ENCODE measurements at places on chromosomes 1 and 21.

DNA sequence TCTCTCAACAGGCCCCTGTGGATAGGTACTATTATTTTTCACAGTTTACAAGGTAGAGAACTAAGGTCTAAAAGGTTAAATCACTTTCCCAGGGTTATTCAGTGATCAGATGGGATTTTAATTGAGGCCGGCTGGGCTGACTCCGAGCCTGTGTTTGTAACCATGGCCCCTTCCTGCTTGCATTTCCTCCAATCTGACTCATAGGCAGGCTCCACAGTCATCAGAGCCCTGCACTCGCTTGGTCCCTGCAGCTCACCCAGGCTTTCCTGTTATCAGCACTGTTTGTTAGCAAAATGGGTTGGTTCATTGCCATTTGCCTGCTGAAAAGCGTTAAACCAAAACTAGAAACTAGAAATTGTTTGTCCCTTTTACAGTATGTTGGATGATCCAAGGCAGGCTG, 41.4 kb upstream of the LMX1A start:
- DNase-seq = peak; percentile 65
- H3K4me1 ChIP-seq = no peaks in the 10 kb centered on the region
- no peaks in the 10 kb centered on the region for H3K27me3 ChIP-seq
- no peak overlapping the region for H3K4me3 ChIP-seq

DNA sequence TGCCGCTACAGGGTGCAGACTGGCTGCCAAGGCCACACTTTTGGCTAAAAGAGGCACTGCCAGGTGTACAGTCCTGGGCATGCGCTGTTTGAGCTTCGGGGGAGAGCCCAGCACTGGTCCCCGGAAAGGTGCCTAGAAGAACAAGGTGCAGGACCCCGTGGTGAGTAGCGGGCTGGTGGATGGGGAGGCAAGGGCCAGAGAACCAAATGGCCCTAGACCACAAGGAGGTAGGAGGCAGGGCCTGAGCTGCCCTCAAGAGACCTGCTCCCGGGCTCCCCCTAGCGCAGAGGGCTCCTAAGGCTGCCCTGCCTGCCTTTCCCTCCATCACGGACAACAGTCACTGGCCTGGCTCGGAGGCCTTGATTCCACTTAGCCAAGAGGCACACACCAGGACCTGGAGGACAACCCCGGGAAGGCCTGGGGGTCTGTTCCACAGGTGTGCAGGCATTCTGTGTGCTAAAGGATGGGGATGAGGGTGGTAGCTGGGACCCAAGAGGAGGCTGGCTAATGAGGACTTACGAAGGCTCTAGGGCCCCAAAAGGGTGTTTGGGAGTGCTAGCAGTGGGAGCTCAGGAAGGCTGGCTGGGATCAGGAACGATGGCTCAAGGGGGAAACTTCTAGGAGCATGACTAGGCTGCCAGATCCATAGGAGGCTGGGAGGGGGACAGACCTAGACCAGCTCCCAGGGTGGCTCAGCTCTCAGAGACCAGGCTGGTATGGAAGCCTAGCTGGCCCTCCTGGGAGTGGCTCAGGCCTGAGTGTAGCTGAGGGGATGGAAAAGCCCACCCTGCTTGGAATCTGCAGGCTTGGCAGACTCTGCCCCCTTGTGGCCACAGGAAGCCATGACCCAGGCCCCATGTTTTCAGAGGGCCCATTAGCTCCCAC, 742 bp downstream of the ARTN start:
- H3K36me3 ChIP-seq = no peaks in the 10 kb centered on the region
- peaks cover 14% of the 10 kb centered on the region for H3K27me3 ChIP-seq
- H3K4me1 ChIP-seq = peaks cover 25% of the 10 kb centered on the region
- DNase-seq = peak; percentile 78
- H3K27ac ChIP-seq = no peak overlapping the region

DNA sequence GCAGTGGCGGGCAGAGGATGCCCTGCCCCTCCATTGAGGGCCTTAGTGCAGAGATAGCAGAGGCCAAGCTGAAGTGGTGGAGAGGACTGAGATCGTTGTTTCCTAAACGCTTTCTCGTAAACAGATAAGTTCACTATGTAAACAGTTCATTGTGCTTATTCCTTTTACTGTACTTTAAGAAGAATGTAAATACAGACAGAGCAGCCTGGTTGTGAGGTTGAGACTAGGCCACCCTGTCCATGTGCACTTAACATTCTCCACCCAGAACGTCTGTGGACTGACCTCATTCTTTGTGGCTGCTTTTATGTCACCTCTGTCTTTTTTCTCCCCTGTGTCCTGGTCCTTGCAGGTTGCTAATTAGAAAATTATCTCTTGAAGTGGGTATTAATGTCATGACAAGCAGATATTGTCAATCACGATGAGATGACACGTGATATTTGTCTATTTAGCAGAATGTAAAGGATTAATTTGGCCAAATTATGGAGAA, 8.5 kb downstream of the CENPS start:
- no peaks in the 10 kb centered on the region for H3K36me3 ChIP-seq
- no peak for DNase-seq
- peaks cover under 1% of the 10 kb centered on the region for H3K4me1 ChIP-seq
- no peaks in the 10 kb centered on the region for H3K27me3 ChIP-seq

DNA sequence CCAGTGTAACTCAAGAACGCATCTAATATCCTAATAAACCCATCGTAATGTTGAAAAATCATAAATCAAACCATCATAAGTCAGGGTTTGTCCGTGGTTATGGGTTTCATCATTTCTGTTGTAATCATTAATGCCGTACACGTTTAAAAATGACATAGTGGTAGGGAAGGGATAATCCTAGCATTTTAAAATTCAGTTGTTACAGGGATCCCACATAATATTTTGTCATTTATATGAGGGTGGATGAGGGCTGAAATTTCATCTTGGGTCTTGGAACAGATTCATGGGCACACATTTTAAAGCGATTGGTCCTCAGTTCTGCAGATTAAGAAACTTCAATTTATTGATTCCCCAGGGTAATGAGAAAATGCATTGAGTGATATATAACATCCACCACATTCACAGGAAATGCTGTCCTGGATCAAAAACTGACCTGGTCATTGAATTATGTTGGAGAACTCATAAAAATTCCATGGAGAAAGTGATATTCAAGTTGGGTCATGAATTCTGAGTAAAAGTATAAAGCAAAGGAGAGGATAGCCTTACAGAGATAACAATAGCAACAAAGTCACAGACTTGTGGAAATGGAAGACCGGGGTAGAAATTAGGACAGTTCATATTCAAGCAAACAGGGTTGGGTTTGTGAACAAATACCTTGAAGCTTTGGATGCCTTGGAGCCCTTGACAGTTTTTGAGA, 1527.3 kb upstream of the TPTE start:
- no peak overlapping the region for H3K27ac ChIP-seq
- H3K27me3 ChIP-seq = no peaks in the 10 kb centered on the region
- H3K4me3 ChIP-seq = no peak overlapping the region
- no peaks in the 10 kb centered on the region for H3K36me3 ChIP-seq

- H3K36me3 ChIP-seq = no peaks in the 10 kb centered on the region
- no peak overlapping the region for H3K27ac ChIP-seq
- H3K4me3 ChIP-seq = no peak overlapping the region
- no peak for DNase-seq
Observed at GRCh38 chr1:205986292-205986691, 16.9 kb downstream of the RAB7B start.
